NCI-H1930 (cell line): ENCODE measurements at places on chromosomes 3 and 15.

DNA sequence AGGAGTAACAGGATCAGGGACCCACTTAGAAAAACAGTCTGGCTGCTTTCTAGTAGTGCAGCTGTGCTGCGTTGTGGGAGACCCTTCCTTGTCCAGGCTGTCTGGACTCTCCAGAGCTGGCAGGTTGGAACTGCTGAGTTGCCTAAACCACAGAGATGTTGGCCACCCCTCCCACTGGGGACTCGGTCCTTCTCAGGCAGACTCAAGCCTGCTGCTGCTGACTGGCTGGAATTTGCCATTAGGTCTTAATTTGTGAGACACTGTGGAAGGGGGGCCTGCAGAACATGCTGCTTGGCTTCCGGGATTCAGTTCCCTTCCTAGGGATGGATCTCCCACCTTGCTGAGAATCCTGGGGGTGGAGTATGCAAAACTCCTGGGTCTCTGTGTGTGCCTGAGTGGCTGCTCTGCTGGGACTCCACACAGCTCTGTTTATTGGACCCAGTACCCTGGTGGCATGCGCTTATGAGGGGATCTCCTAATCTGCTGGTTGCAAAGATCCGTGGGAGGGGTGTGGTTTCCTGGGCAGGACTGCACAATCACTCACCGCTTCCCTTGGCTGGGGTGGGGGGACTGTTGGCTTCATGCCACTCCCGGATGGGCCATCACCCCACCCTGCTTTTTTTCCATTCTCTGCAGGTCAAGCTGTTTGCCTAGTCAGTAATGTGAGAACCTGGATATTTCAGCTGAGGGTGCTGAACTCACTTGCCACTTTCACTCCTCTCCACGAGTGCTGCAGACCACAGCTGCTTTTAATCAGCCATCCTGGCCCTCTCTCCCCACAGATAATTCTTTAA, 150.5 kb downstream of the CFAP20DC start:
- DNase-seq: no peak

DNA sequence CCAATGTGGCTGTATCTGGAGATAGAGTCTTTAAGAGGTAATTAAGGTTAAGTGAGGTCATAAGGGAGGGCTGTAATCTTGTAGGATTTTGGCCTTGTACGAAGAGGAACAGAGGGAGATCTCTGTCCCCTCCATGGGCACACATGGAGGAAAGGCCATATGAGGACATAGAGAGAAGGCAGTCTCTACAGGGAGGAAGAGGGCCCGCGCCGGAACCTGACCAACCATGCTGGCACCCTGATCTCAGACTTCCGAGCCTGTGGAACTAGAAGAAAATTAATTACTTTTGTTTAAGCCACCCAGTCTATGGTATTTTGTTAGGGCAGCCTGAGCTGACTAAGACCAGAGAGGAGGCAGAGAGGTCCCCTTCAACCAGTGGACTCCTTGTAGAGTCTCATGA, 17.7 kb upstream of the MRPS22 start:
- DNase-seq: no peak

DNA sequence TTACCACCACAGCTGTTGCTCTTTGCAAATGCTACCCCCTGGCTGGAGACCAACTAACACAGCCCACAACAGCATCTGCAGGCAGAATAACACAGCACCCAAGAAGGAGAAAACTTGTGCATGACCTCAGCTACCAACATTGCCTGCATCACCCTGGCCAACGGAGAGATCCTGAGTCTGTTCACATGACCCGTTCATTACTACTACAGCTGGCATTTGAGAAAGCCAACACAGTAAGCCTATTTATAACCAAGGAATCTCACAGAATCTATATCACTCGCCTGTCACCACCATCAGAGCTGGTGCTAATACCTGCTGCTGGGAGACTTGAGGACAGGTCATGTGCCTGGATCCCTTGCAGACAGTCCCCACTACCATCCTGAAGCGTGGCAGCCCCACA, 215.2 kb downstream of the POLQ start:
- no peak for DNase-seq

DNA sequence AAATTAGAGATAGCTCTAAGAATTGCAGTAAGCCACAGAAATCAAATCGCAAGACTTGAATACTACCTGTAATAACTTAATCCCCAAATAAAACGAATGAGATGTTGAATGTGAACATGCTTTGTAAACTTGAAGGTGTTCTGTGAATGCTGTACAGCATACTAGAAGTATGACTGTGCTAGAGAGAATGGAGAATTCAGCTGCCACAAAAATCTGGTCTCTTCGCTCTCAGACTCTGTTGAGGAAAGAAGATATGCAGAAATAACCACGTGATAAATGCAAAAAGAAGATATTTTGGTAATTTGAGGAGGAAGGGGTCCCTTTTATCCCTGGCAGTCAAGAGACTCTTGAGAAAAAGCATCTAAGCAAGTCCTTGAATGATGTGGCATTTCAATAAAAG, 37.3 kb downstream of the ZBTB38 start:
- DNase-seq: no peak
